GM04503 (cell line): ENCODE measurements at places on chromosomes 7 and 10.
A peak's percentile ranks its signal among the peaks of the same experiment; 100 is the strongest.

GRCh38 chr10:69335063-69335587 is 56.8 kb downstream of the HK1 start:
- no peak for DNase-seq

GRCh38 chr7:502296-502695 is 17.4 kb downstream of the PDGFA start:
- DNase-seq: no peak

DNA sequence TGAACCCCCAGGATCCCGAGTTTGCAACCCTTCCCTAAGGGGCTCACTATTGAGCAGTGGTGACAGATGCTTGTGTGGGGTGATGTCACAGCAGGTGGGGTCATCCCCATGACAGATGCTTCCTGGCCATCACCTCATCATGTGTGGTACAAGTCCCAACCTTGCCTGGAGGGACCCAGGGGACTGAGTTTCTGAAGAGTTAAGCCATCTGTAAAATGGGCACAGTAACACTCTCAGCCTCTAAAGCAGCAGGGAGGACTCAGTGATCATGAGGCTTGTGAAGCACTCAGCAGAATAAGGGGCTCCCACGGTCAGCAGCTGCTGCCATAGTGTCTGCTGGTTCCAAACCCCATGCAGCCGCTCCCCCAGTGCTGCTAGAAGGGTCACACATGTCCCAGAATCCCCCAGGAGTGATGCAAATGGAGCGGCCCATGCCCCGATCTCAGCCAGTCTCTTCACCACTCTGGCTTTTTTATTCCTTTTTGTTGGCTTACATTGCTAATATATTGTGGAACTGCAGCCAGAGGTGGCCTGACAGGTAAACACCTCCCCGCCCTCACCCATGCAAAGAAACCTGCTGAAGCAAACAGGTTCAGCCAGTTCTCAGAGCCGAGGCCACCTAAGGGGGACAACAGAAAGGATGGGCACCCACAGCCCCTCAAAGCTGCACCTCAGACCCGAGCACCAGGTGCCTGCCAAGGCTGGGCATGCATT is 102.1 kb upstream of the PDGFA start:
- no peak for DNase-seq

DNA sequence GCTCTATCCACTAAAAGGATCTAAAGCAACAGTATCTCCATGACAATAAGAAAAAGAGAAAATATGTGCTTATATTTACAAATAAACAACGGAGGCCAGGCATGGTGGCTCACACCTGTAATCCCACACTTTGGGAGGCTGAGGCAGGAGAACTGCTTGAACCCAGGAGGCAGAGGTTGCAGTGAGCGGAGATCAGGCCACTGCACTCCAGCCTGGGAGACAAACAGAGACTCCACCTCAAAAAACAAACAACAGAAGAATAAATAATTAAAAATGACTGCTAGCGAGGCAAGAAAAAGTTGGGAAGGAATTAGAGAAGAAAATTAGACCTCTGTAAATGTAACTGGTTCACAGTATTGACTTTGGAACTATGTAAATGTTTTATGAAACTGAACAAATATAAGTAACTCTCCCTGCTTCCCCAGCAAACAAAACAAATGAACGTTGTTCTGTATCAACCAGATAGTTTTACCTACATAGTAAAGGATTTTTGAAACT is 17.1 kb downstream of the TRIM24 start:
- DNase-seq: no peak

DNA sequence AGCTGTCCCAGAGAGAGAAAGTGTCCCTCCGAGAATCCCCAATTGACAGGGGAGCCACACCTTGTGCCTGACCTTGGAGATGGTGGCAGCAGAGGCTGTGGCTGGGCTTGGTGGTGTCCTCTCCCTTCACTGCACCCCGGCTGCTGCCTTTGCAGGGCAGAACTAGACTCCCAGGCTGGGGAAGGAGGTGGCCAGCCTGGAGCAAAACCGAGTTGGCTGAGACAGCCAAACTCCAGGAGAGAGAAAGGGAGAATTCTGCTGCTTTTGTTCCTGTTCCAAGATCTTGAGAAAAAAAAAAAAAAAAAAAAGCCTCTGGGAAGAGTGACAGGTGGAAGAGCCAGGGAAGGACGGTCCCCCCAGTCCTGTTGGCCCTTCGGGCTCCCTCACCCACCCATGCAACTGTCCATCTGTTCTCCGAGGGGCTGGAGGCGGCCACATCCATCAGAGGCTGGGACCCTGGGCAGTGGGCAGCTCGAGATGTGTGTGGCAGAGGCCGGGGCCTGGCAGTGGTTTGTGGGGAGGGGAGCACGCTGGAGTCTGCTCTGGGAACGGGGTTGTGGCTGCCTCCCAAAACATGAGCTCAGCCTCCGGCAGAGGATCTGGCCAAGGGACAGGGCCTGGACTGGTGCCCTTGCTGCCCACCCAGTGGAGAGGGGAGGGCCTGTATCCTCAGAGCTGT is 35.5 kb downstream of the CLIP2 start:
- no peak for DNase-seq

GRCh38 chr10:53406532-53406931 is 633.9 kb upstream of the MBL2 start:
- DNase-seq: no peak

DNA sequence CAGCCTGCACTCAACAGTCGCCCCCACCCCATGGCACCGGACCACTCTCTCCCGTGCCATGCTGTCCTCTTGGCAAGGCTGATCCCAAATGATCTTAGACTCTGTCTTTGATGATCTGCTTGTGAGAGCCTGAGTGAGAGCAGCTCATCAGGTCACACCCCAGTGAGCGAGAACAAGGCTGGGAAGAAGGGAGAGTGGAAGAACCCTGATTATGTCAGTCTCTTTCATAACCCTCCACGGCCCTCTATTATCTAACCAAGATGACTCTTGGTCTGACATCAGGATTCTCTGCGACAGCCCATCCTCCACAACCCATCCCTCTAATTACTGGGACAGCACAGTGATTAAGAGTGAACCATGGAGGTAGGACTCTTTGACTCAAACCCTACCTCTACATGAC is 53.1 kb upstream of the C7orf33 start:
- DNase-seq: no peak

- no peak for DNase-seq
These were observed 442.0 kb downstream of the GFRA1 start for GRCh38 chr10:115831016-115831415.

- peak; percentile 6 for DNase-seq
These were observed 3.3 kb downstream of the PLXDC2 start for GRCh38 chr10:19819419-19820033.

- DNase-seq: no peak
These were observed 4.1 kb upstream of the PCLO start for GRCh38 chr7:83166781-83167180.

GRCh38 chr7:48782511-48782910 is 141.8 kb upstream of the CDC14C start:
- DNase-seq: no peak

GRCh38 chr10:84957427-84957826 is 629.0 kb downstream of the CCSER2 start:
- no peak for DNase-seq

DNA sequence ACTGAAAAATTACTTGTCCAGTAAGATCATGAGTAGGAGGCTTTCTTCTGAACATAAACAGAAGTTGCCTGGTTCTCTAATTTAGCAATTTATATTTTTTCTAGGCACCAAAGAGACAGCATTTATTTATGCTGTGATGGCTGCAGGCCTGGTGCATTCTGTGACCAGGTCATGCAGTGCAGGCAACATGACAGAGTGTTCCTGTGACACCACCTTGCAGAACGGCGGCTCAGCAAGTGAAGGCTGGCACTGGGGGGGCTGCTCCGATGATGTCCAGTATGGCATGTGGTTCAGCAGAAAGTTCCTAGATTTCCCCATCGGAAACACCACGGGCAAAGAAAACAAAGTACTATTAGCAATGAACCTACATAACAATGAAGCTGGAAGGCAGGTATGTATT is 2.8 kb downstream of the WNT16 start:
- no peak for DNase-seq

- no peak for DNase-seq
These were observed 67.1 kb downstream of the LSMEM1 start for GRCh38 chr7:112547916-112548315.

DNA sequence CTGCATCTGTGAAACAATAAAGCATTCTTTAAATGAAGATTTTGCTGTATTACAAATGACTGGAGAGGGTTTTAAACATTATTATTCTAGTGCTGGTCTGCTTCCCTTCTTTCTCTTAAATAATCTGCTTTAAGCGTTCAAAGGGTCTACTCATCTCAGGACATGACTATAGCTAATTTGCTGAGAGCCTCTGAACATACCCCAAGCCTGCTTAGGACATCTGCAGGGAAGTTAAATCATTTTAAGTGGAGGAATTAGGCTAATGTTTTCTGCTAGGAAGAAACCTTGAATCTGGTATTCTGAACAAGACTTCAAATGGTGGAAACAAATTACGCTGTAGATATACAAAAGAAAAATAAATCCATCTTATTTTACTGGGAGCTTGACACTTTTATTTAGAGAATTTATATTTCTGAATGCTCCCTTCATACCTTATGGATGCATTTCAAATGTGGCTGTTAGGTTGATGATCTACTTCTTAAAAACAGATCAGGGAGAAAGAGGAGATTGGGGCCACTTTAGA is 124.4 kb upstream of the ITGB1 start:
- no peak for DNase-seq

DNA sequence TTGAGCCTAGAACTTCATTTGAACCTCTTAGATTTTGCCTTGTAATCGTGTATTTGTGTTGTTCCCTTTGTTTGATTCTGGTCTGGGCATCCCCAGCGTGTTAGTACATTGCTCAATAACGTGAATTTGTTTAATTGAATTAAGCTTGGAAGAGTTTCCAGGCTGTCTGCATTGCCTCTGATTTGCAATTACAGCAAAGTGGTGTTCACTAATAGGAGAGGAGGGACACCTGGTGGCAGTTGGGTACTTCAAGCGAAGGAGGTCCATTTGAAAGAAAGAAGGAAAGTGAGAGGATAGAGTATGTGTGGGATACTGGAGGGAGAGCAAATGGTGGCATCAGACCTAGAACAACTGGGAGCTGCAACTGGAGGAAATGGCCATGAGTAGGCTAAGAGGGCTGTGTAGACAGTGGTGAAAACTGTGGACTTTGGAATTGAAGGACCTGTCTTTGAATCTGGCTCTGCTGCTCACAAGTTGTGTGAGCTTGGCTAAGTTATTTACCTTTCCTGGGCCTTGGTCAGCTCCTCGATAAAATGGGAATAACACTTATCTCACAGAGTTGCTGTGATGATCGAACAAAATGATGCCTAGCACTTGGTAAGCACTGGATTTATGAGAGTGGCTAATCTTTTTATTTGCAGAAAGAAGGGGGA is 15.1 kb downstream of the LSMEM1 start:
- no peak for DNase-seq

GRCh38 chr10:79244068-79244442 is 103.2 kb upstream of the PPIF start:
- no peak for DNase-seq

DNA sequence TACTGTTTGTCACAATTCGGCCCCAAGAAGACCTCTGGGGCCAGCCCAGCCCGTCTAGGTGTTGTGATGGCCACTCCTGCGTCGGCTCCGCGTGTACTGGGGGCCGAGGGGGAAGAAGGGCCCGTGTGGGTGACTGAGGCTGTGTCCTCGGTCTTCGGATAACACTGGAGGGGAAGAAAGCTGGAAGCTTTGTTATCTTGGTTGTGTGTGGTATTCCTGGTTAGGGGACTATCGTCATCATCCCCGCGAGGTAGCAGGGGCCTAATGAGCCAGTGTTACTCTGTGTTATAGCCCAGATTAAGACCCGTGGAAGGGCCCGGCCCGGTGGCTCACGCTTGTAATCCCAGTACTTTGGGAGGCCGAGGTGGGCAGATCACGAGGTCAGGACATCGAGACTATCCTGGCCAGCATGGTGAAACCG is 854 bp downstream of the MTG1 start:
- DNase-seq: no peak

DNA sequence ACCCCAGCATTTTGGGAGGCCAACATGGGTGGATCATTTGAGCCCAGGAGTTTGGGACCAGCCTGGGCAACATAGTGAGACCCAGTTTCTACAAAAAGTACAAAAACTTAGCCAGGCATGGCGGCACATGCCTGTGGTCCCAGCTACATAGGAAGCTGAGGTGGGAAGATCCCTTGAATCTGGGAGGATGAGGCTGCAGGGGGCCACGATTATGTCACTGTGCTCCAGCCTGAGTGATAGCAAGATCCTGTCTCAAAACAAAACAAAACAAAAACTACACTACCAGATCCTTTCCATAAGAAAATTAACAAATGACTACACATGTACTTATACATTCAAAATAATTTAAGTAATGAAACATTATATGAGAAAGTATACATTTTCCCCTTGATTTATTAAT is 116.4 kb upstream of the KLF6 start:
- no peak for DNase-seq

GRCh38 chr10:130203626-130204025 is 67.4 kb downstream of the GLRX3 start:
- DNase-seq: no peak

- DNase-seq: no peak
These were observed 10.4 kb upstream of the FGFR2 start for GRCh38 chr10:121608469-121609190.

- DNase-seq: no peak
These were observed 33.0 kb upstream of the LRRTM3 start for GRCh38 chr10:66892871-66893270.

- DNase-seq: no peak
These were observed 2.8 kb downstream of the MPP7 start for GRCh38 chr10:28300027-28300426.

DNA sequence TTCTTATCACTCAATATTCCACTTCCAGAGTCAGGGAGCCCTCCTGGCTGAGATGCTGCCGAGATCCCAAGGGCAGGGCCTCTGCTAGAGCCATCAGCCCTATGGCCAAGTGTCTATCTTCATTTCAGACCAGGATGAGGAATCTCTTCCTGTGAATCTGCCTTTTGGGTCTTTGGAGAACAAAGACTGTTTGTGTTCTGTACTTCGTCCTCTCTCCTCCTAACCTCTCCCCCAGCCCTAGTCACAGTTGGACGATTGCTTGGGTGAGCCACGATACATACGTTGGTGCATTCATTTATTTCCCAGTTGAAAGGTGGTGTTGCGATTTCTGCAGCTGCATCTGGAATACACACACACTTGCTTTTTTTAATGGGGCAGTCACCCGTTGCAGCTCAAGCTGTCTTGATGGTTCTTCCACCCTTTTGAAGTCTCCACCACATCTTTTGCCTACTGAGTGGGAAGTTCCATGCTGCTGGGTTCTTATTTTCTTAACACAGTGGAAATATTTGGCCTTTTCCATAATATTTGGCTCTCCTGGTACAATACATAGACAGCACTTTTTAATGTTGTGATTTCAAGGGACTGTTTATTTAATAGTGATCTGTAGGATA is 26.7 kb downstream of the SH3PXD2A start:
- DNase-seq: no peak

GRCh38 chr7:2040201-2040892 is 192.4 kb downstream of the MAD1L1 start:
- DNase-seq: no peak

DNA sequence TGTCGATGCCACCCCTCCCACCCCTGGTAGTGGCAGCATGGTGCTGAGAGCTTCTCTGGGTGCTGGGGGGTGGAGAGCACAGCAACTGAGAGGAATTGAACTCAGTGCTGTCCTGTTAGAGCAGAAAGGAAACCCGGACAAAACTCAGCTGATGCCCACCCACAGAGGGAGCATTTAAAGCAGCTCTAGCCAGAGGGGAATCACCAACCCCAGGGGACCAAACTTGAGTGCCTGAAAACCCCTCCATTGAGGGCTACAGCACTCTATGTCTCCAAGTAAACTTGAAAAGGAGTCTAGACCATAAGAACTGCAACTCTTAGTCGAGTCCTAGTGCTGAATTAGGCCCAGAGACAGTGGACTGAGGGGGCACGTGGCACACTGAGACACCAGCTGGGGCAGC is 16.8 kb upstream of the FOXI2 start:
- no peak for DNase-seq
